ENCODE measurements at places on chromosomes 4 and X. TPM values are rescaled to one million over a fixed set of nuclear protein-coding genes. Genes with fewer than 3 reads are reported as not detected.

DNA sequence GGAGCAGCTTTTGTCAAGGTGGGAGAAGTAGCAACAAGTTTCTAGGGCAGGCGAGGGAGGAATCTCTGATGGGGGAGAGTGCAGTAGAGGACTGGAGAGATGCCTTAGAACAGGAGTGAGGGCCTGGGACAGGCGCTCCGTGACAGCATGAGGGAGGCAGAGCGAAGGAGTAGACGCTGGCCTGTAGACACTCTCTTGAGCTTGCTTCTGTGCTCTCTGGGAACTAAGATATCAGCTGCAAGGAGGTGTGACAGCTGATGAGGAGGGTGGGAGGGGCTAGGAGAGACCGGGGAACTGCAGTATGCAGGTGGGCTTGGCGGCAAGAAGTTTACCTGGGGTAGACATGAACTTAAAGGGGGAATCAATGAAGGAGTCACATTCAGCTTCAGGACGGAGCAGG, 35.7 kb downstream of the MECP2 start:
- no peak for DNase-seq

DNA sequence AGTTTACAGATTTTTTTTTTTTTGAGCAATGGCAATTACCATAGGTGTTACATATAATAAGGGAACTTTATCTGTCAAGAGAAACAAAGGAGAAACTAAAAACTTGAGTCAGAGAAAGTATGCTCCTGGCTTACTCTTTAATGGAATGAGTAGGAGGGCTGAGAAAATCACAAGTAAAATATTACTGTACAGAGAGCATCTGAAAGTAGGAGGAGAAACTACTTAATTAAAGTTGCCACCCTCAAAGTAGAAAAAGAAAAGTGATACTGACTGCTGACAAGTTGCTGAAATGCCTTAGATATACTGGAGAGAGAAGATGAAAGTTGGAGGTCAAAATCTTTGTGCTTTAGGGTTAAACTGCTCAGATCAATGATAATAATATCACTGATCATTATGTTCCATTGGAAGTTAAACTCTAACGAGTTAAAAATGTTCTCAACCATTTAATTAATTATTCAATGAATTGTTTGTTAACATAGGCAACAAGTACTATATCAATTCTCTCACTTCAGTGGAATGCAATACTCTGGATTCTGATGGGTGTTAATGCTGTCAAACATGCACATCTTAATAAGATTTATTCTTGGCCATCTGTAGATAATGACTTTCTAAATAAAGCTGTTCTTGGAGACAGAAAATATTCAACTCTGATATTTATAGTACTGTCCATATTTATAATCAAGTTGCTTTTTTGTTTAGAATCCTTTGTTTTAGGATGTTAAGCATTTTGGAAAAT, 61.2 kb upstream of the CAMK2D start:
- no peak for DNase-seq

ADH1A gene
- total RNA-seq: not detected

GRCh38 chr4:78299565-78299972, 242.4 kb downstream of the FRAS1 start:
- no peak for DNase-seq

SORCS2 gene
- total RNA-seq: 0.64 TPM

- no peak for DNase-seq
Observed at GRCh38 chr4:74618659-74619058, 173.7 kb downstream of the AREG start.

TRAM1L1 gene
- total RNA-seq: 1.4 TPM
